ENCODE measurements at places on chromosomes 2 and 18. TPM values are rescaled to one million over a fixed set of nuclear protein-coding genes. Genes with fewer than 3 reads are reported as not detected.

DNA sequence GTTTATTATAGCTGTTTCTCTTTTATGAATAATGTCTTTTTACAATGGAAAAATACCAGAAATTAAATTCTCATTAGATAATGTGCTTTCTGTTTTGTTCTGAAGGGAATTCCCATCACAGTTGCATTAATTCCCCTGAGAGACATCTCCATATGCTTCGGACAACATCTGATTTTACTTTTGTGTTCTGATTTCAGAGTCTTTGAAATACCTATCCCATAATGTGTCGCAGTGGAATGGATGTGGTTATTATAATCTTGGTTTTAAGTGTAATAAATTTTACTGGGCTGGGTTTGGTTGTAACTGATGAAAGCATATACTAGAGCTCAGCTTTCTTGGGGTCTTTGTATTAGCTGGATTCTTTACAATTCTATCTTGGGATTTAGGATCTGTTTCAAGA, 12.5 kb downstream of the SPTBN1 start:
- no peak for DNase-seq

DNA sequence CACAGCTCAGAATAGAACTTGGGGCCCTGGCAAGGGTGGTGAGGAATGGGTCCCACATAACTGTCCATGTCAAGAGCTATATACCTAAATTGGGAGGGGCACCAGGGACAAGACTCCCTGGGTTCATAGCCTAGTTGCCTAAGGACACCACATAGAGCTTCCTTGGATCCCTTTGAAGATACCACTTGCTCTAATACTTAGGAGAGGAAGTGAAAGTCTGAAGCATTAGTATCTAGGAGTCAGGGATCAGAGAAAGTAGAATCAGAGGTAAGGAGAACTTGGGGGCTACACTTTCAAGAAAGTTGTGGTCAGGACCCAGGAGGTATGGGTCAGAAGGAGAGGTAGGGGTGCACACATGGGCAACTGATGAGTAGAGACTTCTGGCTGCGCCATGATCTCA, 318.2 kb upstream of the SLC39A10 start:
- no peak for DNase-seq

GRCh38 chr18:49648811-49649210, 87.0 kb downstream of the LIPG start:
- no peak for DNase-seq

TTC31 gene
- polyA plus RNA-seq, result 24.5 TPM

- DNase-seq, result no peak
These were observed 171.3 kb downstream of the NDUFA10 start for GRCh38 chr2:239853706-239854327.

DNA sequence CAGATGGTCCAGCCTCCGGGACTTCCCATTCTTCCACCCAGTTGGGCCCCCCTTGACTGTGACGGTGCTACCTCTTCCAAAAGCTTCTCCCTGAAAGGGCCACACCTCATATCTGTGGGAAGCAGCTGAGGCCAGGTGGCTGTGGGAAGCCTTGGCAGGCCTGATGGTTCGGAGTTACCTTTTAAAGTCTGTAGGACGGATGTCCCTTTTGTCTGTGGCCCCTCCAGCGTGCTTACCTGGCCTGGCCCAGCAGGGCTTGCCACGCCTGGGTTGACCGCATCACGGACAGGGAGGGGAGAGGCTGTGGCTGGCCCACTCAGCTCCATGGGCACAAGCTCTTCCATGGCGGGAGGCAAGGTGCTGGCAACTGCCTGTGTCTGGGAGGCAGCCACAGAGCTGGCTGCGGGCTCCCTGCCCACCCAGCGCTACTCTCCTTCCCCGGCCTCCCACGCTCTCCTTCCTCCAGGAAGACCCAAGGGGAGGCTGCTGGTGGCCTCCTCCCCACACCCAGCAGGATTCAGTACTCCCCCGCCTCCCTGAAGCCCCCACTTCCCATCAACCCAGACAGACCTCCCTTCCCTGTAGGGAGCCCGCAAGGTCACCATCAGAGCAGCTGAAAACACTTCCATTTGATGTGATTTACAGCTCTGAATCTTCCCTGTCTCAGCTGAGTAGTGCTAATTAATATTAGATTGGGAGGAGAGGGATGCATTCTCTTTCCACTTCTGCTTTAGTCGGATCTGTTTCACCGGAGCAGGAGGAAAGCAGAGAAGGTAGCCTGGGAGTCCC, 52.8 kb downstream of the EDAR start:
- no peak for DNase-seq

COL3A1 gene
- polyA plus RNA-seq, result 1,570 TPM

- no peak for DNase-seq
These were observed 321.1 kb downstream of the SATB2 start for GRCh38 chr2:199136681-199137080.

LIPT1 gene
- polyA plus RNA-seq, result 15.0 TPM

DNA sequence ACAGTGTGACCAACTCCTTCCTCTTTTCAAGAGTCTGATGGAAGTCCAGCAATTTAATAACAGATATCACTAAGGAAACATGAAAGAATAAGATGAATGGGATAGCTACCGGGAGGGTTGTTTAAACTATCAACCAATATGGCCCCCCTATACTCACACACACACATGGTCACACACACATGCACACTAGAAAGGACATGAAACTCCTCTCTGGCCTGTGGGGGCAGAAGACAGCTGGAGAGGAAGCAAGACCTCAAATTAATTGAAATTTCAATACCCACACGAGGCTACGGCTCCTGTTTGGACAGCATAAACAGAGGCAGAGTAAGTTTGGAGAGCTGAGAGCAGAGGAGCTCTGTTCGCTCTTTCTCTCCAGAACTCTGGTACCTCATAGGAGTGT, 34.7 kb upstream of the REEP1 start:
- DNase-seq, result no peak

DNA sequence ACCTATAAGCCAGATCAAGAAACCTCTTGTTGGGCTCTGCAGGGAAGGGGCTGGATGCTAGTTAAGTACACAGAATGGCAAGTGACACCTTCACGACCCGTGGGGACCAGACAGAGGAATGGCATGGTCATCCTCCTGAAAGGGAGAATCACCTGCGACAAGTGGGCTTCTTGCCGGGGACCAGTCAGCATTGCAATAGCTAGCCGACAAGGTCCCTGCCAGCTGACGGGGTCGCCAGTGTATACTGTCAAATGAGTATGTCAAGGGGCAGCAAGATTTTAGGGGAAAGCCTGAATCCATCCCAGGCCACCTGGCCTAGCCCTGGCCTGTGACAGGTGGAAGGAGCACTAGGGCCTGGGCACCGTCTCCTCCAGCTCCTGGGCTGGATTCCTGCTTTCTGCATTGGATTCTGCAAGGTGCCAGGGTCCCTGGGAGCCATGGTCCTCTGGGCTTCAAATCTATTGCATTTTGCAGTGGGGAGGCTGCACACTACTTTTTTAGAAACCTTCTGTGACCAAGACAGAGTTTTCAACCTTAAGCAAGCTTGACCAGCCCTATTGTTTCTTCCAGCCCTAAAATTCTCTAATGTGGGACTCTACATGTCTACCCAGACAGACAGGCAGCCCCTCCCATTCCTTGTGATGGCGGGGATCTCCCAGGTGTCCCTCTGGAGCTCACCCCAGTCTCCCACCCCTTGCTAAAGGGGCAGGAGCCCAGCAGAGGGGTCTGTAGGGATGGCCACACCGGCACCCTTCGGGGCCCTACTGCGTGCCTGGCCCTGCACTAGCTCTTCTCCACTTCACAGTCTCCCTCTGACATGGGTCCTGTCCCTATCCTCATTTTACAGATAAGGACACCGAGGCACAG, 178.5 kb downstream of the GLI2 start:
- no peak for DNase-seq

Data from left renal pelvis (tissue), 4 donors.